Stimulated activated CD8-positive, alpha-beta memory T cell treated with anti-CD3 and anti-CD28 coated beads, Interleukin-4, amount 100 ng/mL, for 1 hour (primary cell): ENCODE measurements at places on chromosomes 2 and 18.

- DNase-seq, result no peak
Measured at GRCh38 chr2:105610576-105611332, 134.0 kb upstream of the NCK2 start.

DNA sequence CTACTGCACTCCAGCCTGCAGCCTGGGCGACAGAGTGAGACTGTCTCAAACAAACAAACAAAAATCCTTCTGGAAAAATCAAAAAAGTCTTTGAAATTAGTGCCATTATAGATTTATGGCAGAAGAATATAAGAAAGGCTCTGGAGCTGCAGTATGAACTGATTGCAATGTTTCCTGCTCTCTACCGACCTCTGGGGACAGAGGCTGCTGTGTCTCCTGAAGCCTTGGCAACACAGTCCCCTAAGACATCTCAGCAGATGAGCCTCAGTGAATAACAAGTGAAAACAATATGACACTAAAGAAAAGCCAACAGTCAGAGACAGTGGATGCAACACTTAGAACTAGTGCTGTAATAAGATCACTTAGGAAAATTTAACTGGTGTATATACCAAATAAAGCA lies 494.9 kb upstream of the LRATD1 start:
- DNase-seq, result no peak

- DNase-seq, result no peak
Measured at GRCh38 chr2:80706541-80706940, 402.0 kb upstream of the LRRTM1 start.

DNA sequence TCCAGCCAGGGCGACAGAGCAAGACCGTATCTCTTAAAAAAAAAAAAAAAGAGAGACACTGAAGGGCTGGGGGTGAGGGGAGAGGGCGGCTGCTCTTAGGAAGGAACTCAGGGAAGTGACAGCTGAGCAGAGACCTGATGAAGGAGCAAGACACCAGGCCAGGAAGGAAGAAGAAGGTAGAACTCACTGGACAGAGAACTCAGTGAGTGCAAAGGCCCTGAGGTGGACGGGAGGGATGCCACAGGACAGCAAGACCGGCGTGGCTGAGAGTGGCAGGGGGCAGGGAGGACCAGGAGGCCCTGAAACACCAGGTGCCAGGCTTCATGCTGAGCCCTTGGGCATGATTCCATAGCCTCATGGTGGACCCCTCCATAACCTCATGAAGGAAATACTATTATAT lies 18.2 kb downstream of the BIN1 start:
- no peak for DNase-seq

DNA sequence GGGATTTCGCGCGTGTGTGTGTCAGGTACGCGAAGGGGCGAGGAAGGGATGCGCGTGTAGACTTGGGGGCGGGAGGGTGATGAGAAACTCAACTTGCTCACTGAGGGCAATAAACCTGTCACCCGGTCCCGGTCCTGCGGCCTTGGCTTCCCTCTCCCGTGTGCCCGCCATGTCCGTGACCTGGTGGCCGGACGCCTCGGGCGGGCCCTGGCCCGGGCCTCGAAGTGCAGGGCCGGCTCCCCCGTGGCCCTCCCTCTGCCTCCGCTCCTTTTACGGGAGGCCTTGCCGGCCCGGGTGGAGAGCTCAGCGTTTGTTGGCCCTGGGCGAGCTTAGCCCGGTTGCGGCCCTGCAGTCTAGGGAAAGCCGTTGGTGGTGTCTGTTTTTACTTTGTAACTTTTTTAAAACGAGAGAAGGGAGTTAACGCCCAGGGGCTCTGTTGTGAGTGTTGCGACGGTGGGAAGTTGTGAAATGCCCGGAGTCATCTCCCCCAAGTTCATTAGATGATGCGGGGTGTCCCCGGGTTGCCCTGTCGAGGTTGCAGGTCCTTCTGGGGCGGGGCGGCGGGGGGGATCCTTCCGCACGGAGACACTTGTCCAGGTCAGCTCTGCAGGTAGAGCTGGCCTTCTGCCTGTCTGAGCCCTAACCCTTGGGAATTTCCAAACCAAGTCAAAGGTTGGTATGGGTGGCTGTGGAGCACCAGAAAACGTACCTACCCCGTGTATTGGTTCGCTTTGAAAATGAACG lies 883 bp downstream of the SMCHD1 start:
- no peak for DNase-seq

GRCh38 chr2:218255446-218255845 lies 5.4 kb upstream of the GPBAR1 start:
- DNase-seq, result no peak

GRCh38 chr18:78414302-78414701 lies 565.3 kb upstream of the SALL3 start:
- DNase-seq, result no peak

- DNase-seq, result no peak
Measured at GRCh38 chr2:16629044-16629443, 36.6 kb downstream of the CYRIA start.
